ENCODE measurements at places on chromosomes 5 and 9.

- DNase-seq = no peak
Measured at GRCh38 chr5:120599576-120599975, 135.5 kb downstream of the PRR16 start.

DNA sequence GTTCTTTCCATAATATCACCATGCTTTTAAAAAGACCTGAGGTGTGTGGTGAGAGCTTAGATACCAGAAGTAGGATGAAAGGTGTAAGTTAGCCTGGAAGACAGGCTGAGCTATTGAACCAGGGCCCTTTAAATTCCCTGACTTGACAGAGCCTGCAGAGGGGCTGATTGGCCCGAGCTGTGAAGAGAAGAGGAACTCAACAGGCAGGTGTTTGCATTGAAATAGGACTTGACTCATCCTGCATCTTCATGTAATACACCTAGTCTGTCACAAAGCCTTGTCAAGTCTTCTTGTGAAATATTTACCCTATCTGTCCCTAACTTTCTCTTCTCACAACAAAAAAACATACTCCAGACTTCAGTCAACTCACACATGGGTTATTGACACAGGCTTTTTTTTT lies 16.6 kb upstream of the ANP32B start:
- DNase-seq = no peak

GRCh38 chr9:37407468-37407867 lies 15.0 kb upstream of the GRHPR start:
- no peak for DNase-seq

GRCh38 chr5:132095077-132095410 lies 21.5 kb downstream of the CSF2 start:
- no peak for DNase-seq

GRCh38 chr9:97759581-97760288 lies 62.6 kb upstream of the XPA start:
- no peak for DNase-seq

- no peak for DNase-seq
Measured at GRCh38 chr9:89634995-89635742, 30.4 kb downstream of the GADD45G start.

DNA sequence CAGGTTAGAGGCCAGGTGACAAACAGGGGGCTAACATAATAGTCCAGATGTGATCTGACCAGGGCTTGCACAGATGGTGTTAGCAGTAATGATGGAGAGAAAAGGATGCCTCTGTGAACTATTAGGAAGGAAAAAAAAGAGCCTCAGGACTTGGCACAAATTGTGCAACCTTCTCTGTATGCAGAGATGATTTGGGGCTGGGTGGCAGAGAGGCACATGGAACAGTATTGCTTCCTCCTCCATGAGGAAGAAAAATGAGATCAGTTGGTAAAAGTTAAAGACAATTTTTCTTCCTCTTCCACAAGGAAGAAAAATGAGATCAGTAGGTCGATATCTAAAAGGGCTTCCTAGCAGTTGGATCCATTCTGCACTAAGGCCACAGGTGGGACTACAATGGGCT lies 13.9 kb upstream of the ANXA6 start:
- no peak for DNase-seq

DNA sequence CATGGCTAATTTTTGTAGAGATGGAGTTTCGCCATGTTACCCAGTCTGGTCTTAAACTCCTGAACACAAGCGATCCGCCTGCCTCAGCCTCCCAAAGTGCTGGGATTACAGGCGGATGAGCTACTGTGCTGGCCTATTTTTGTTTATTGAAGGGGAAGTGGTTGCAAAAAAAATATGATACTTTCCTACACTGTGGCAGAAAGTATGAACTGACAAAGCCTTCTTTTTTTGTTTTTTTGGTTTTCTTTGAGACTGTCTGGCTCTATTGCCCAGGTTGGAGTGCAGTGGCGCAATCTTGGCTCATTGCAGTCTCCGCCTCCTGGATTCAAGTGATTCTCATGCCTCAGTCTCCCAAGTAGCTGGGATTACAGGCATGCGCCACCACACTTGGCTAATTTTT lies 50.9 kb downstream of the OSTF1 start:
- DNase-seq = no peak

DNA sequence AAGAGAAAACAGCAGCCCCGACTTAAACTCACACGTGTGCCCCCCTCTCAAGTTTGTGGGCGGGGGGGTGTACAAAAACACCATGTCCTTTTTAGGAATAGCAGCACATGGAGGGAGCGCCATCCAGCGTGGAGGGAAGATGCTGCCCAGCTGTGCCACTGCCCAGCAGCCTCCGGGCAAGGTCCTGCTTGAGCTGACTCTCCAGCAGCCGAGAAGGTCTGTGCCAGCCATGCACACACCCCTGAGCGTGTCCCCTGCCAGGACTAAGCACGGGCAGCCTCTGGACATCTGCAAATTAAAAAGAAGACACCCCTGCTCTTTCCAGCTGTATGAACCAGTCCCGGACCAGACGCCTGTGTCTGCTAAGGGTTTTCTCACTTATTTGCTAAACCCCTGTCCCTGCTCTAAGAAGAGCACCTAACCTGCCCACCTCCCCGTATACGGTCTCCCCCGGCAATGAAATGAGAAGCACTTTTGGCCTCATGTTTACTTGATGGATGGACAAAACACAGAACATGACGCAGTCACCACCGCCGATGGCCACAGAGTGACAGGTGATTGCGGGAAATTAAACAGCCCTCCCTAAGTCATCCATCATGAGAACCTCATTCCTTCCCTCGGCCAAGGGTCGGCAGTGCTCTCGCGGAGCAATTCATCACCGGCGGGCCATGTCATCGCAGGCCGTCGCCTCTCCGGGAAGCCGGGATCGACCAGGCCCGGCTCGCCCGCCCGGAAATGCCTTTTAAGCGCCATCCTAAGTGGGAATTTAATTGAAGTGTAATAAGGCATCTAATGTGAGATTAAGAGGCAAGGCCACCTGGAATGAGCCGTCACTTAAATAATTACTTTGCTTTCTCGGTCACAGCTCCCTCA lies 96.9 kb downstream of the OLFM1 start:
- DNase-seq = no peak

DNA sequence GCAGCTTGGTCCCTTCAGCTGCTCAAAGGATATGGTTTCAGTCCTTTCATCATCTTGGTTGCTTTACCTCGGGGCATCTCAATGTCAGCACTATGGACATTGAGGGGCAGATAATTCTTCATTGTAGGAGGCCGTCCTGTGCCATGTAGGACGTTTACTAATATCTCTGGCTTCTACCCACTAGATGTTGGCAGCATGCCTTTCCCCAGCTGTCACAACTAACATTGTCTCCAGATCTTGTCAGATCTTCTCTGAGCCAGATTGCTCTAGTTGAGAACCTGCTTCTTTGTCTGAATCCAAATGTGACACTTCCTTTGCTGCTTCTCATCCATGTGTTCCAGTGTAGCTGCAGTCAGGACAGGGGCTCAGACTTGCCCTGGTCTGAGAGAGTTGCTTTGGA lies 10.3 kb downstream of the PTPA start:
- no peak for DNase-seq

- no peak for DNase-seq
Measured at GRCh38 chr5:96408210-96408777, 24.8 kb downstream of the PCSK1 start.

DNA sequence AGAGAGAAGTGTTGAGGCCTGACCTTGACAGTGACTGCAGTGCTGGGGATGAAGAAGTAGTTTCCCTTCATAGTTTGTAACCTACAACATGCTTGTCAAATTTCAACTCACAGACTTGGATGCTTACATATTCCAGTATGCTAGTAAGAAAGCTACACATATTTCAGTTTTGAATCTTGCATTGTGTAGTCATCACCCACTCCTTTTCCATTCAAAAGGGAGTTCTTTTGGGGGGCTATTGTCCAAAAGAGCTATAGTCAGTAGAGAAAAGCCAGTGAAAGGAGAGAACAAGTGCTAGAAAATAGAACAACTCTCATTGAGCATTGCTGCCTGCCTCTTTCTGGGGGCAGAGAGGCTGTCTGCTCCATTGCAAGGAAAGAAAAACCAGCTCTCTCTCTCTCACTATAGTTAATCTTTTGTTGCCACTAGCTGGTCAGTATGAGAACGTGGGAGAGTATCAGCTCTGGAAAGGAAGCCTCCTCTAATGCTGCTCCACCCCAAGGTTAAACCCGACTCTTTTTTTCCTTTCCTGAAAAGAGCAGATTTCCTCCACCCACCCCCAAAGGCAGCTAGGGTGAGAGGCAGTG lies 7.3 kb downstream of the ASTN2 start:
- DNase-seq = no peak

DNA sequence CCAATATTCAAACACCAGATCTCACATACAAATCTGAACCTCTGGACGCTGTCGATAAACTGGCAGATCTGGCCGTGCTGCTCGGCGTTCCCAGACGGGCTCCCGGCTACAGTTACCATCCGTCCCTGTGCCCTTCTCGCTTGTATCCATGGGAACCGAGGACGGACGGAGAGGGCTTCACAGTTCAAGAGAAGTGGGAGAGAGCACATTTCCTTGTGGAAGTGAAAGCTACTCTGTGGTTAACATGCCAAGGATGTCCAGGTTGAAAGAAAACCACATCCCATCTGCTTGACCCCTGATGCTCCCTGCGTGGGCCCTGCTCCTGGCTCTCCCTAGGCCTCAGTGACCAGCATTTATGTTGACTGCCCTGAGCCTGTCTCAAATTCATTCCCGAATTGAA lies 6.3 kb upstream of the DBN1 start:
- DNase-seq = no peak

DNA sequence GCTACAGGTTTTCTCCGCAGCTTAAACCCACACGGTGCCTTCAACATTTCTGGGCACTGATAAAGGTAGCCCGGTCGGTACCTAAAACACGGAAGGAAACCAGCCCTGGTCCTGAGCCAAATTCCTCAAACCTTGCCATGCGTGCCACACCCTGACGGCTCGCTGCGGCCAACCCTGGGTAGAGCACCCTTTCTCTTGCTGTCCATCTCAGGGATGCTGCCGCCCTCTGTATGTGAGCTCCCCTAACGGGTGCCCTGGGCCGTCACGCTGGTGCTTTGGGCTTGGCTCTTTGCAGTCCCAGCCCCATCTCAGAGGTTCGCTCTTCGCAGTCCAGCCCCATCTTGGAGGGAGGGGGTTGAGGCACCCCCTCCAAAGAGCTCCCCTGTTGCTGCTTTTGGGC lies 43.9 kb downstream of the PNPLA7 start:
- no peak for DNase-seq

GRCh38 chr5:178826216-178826615 lies 33.5 kb upstream of the ZNF354B start:
- DNase-seq = no peak

DNA sequence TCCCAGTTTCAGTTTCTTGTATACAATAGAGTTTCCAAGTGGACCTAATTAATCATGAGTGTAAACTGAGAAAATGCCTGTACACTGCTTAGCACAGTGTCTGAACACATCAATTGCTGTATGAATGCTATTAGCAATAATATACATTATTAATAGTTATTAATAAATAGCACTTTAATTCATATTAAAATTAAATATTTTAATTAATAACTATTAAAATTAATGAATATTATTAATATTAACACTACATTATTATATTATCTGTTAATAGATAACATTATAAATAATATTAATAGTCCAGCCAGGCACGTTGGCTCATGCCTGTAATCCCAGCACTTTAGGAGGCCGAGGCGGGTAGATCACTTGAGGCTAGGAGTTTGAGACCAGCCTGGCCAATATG lies 244.9 kb upstream of the ANKRD55 start:
- DNase-seq = no peak

DNA sequence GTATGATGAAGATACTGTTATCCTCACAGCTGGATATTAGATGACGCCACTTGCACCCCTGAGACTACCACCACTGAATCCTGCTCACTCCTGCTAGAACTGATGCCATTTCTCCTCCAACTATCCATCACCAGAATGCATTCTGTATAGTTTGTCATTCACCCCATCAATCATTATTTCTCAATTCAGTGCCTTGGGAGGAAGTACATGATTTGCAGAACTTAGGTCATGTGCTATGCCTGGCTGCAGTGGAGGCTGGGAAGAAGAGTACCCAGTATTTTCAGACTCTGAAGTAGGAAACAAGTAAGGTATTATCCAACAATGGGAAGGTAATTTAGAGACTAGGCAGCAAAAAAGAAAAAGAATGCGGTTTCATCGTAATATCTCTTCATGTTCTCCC lies 26.2 kb upstream of the HSD17B4 start:
- no peak for DNase-seq

- DNase-seq = no peak
Measured at GRCh38 chr5:86986837-86987236, 280.8 kb upstream of the RASA1 start.

GRCh38 chr5:119367502-119368237 lies 11.9 kb downstream of the TNFAIP8 start:
- peak; percentile 60 for DNase-seq

- no peak for DNase-seq
Measured at GRCh38 chr5:80919678-80920196, 40.4 kb upstream of the RASGRF2 start.

Measured in CD4-positive, alpha-beta T cell treated with Interleukin-12 subunit alpha and Interleukin-12 subunit beta, for 1 hour (primary cell).